ENCODE measurements at places on chromosomes 4 and X.

DNA sequence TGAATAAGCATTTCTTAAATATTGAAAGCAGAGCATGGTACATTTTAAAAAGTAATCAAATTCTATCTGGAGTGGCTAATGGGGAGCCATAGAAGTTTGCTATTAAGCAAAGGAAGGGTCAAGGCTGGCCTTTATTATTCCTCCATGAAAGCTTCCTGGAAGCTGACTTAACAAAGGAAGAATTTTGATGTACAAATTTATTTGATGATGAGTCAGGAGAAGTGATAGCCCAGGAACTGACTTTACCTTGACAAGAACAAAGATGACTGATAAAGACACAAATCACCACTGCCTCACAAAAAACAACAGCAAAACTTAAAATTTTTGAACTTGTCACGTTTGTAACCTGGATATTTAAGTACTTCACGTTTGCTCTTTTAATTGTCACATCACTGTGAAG lies 872.1 kb downstream of the PCDH7 start:
- DNase-seq: no peak

DNA sequence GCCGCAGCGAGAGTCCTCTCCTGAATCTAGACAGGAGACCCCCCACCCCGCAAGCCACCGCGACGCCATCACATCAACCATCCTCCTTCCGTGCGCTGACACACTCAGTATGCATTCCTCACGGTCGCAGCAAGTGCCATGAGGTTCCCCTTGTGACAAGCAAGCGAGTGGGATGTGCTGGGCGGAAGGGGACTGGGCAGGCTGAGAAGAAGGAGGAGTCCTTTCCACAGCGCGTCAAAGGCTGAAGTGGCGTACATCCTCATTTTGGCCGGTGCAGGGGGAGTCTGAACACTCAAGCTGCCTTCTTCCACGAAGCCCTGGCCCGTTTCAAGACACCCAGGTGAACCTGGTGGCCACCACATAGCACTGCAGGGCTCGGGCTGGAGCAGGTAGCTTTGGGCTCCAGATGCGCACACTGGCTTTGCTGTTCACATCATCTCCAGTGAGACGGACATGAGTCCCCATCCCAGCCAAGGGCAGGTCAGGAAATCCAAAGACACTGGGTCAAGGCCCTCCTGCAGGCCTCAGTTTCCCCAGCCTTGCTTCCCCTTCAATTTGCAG lies 30.4 kb downstream of the CCNQ start:
- no peak for DNase-seq

DNA sequence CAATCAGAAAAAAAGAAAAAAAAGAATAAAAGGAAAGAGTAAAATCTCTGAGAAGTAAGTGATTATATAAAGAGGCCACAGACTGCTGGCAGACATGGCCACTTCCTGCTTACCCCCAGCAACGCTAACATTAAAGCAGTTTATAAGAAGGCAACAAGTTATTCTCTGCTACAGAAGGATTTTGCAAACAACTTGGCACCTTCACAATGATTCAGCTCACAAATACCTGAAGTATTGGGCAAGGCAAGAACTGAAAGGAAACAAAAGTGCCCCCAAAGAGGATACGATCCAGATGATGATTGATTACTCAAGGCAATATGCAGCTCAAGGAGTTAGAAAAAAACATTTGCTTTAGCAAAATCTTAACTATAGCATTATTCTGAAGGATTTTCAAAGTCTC lies 718.8 kb downstream of the KLHL13 start:
- no peak for DNase-seq

DNA sequence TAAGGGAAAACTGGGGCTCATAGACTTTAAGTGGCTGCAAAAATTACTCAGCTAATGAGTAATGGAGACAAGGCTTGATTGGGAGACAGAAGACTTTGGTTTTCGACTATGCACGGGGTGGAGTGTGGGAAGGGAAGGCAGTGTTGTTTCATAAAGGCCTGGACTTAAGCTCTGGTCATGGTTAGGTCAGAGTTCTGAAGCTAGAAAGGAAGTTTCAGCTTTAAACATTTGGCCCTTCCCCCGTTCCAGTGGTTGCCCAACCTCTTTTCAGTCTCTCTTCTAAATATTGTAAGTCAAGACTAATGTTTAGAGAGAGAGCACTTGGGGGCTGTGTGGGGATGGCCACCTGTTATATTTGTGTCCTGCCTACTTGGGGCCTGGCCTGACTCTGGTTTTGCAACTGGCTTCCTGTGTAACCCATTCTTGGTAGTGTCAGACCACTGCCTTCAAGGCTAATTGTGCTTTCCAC lies 21.0 kb downstream of the MSN start:
- no peak for DNase-seq

DNA sequence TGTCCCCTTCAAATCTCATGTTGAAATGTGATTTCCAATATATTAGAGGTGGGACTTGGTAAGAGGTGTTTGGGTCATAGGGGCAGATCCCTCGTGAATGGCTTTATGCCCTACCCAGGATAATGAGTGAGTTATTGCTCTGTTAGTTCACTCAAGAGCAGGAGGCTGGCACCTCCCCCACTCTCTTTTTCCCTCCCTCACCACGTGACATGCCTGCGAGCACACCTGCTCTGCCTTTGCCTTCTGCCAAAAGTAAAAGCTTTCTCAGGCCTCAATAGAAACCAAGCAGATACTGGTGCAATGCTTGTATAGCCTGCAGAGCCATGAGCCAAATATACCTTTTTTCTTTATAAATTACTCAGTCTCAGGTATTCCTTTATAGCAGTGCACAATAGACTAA lies 286.3 kb upstream of the UGT8 start:
- DNase-seq: no peak

- DNase-seq: no peak
Observed at GRCh38 chrX:1248331-1249061, 20.1 kb upstream of the CSF2RA start.

- no peak for DNase-seq
Observed at GRCh38 chr4:8112036-8112576, 46.5 kb downstream of the ABLIM2 start.

GRCh38 chr4:52588771-52589591 lies 70.1 kb downstream of the USP46 start:
- DNase-seq: no peak

- no peak for DNase-seq
Observed at GRCh38 chrX:78123190-78123589, 16.3 kb downstream of the TAF9B start.

- no peak for DNase-seq
Observed at GRCh38 chrX:46647251-46647650, 73.7 kb downstream of the CHST7 start.

DNA sequence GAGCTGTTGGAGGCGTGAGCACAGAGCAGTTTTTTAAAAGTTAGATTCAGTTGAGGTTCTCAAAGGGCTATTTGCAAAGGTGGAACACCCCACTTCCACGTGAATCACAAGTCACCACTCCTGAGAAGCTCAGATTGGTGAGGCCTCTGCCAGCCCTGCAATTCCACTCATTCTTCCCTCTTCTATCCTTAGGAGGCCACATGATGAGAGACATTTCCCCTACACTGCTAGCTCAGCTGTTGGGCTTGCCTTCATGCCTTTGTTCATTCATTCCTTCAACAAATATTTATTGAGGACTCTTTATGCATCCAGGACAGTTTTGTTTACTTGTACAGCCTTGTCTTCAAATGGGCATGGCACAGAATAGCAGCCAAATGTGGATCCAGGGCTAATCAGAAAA lies 3.7 kb downstream of the SRPX2 start:
- no peak for DNase-seq

Measured in NCI-H446 treated with DMSO at 0.1 percent for 48 hours (cell line).